ENCODE measurements at places on chromosomes 13 and 19.

DNA sequence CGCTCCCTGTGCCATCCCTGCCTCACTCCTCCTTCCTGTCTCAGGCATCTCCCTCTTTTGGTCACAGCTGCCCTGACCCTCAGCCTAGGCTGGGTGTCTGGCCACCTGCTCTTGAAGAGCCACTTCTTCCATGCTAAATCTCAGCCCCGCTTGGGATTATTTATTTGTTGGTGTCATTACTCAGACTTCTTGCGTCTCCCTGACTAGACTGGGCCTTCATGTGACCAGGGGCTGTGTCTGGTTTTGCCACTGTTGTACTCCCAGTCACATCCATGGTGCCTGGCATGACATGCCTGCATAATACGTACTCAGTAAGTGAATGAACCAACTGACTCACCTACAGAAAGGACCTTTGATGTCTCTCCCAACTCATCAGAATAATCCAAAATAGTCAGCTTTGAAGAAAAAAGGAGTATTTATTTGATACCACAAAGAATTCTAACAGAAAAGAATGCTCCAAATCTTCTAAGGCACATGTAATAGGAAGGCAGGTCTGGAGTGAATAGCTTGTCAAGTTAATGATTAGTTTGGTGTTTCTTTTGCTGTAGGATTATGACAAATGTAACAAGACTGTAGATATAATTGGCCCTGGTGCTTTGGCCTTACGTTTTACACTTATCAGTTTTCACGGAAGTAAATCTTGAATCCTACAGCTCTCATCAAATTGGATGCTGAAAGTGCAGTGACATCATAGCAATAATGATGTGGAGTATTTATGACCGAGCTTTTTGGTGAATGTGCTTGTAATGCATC, 84.0 kb downstream of the ALOX5AP start:
- DNase-seq = no peak

GRCh38 chr13:48485432-48485831, 47.4 kb downstream of the RCBTB2 start:
- DNase-seq = no peak

- DNase-seq = no peak
These were observed at the start of gene IZUMO1 for GRCh38 chr19:48746738-48747575. Gene IZUMO1, minus strand, starts transcription at chr19:48746909. Its CDS starts 1,050 bp downstream, at chr19:48745859.

DNA sequence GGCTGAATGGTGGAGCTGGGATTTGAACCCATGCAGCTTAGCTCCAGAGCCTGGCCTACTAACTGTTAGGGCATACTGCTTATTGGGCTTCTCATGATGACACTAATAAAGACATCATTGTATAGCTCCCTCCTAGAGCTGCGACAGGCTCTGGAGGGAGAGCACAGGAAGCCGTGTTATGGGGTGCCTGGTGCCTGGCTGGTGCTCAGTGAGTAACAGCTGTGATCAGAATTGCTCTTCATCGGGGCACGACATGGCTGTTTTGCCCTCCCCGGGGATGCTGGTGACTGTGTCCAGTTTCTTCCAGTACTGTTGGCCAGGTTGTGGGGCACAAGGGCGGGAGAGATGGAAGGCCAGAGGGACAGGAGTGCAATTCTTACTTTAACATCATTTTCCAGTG, 5.1 kb downstream of the LYPD5 start:
- DNase-seq = no peak

GRCh38 chr13:100460266-100460665, 128.3 kb downstream of the GGACT start:
- no peak for DNase-seq

DNA sequence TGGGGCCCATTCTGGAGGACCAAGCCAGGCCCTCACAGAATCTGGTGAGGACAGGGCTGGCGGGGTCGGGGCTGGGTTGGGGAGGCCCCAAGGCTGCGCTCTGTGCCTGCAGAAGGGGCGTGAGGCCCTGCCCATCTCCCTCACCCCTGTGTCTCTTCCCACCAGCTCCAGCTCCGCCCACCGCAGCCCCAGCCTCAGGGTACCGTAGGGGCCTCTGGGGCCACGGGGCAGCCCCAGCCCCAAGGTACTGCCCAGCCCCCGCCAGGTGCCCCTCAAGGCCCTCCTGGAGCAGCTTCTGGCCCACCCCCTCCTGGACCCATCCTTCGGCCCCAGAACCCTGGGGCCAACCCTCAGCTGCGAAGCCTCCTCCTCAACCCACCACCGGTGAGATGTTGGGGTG, 15.4 kb upstream of the PTOV1 start:
- DNase-seq = no peak

DNA sequence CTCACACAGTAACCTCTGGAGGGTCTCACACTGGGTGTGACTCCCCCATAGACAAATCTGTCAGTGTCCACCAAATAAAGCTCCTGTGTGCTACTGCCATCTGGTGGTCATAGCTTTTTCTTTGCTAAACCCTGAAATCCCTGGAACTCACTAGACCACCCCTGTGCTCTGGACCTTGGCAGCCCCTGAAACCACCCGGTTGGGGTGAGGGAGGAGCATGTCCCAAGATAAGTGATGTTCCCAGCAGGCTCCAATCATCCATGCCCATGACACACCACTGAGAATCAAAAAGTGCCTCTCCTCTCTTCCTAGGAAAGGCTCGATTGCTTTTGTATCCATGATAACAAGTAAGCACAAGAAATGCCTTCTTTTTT, 6.5 kb upstream of the HSD17B14 start:
- DNase-seq = peak; percentile 47

- peak; percentile 62 for DNase-seq
These were observed 36.4 kb upstream of the IGFL1 start for GRCh38 chr19:46192992-46193650.
